ENCODE measurements at places on chromosomes 5 and 9.
A peak's percentile ranks its signal among the peaks of the same experiment; 100 is the strongest.

DNA sequence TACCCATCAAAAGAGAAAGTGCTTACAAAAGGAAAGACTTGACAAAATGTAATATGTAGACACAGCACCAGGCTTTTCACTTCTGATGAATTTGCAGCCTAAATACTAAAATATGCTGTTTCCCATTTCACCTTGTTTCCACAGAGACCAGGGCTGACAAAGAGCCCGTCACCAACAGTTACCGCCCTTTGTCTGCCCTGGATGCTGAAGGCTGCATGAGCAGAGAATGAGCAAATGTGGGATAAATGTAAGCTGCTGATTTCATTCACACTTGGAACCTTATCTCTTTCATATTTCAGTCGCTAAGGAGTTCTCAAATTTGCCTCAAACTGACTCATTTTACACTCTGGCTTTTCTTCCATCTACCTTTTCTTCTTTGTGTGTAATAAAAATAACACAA is 213.9 kb downstream of the TMEM167A start:
- peak; percentile 34 for DNase-seq

- no peak for DNase-seq
These were observed 212.1 kb downstream of the SLF1 start for GRCh38 chr5:94830520-94830919.

DNA sequence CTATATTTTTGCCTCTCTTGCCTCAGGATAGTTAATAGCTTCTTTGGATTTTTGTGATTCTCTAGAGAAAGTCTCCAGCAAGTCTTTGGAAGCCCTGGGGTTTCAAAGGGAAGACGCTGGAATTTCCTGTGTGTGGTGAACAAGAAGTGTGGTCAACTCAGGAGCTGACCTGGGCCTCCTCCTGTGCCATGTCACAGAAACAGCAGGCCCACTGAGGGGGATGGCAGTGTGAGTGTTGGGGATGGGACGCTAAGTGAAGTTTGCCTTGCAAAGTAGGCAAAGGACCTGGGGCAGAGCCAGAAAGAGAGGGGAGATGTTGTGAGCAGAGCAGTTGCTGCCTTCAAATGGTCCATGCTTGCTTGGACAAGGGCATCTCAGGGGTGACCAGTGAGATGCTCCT is 226.3 kb downstream of the DMRT2 start:
- no peak for DNase-seq

- no peak for DNase-seq
These were observed 22.2 kb downstream of the COL27A1 start for GRCh38 chr9:114177423-114178064.

- peak; percentile 14 for DNase-seq
These were observed 27.6 kb downstream of the ACTL7A start for GRCh38 chr9:108889649-108890067.

- no peak for DNase-seq
These were observed 53.4 kb downstream of the ROR2 start for GRCh38 chr9:91896513-91897121.

DNA sequence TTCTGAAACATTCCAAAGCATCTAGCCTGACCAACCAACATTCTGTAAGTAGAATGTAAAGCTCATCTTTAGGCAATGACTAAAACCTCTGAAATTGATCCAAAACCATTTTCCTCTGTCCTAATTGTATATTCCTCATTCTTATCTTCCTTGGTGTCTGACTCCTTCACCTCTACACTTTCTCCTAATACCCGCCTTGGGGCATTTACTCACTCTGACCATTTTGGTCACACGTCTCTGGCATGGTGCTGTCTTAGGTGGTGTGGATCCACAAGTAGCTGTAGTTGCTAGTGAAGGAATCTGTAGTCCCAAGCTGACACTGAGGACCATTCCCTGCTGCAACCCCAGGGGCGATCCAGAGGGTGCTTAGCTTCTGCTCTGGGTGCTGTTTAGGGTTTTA is 40.8 kb upstream of the LMNB1 start:
- no peak for DNase-seq

DNA sequence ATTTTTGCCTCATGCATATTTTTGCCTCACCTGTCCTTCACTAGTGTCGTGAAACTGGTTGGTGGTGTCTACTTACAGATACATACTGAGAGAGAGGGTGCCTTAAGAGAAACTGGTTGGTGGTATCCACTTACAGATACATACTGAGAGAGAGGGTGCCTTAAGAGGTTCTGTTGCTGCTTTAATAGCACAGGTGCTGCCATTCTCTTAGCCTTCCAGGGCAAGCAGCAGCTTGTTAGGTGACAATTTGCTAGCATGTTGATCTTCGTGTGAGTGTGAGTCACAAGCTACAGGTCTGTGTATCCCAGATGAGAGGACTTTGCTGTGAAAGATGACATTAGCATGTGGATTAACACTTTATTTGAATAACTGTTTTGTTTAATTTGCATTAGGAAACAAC is 1.4 kb downstream of the PTTG1 start:
- DNase-seq: no peak

DNA sequence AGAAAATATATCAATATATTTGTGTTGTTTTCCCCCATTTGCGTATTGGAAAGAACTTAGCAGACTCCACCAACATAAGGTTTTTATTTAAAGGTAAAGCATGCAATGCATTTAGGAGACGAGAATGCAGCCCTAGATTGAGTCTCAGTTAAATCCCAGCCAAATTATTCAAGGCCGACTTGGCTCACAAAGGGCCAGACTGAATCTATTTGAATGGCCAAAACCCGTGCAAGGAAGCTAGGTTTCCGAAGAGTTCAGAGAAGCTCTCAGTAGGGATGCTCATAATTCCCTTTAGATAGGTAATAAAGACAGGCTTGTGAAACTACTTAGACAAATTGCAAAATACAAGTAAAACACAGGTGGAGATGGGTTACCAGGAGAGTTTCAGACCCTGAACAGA is 520.3 kb downstream of the CDH9 start:
- peak; percentile 6 for DNase-seq

GRCh38 chr5:1116109-1116740 is 4.4 kb upstream of the SLC12A7 start:
- DNase-seq: no peak

DNA sequence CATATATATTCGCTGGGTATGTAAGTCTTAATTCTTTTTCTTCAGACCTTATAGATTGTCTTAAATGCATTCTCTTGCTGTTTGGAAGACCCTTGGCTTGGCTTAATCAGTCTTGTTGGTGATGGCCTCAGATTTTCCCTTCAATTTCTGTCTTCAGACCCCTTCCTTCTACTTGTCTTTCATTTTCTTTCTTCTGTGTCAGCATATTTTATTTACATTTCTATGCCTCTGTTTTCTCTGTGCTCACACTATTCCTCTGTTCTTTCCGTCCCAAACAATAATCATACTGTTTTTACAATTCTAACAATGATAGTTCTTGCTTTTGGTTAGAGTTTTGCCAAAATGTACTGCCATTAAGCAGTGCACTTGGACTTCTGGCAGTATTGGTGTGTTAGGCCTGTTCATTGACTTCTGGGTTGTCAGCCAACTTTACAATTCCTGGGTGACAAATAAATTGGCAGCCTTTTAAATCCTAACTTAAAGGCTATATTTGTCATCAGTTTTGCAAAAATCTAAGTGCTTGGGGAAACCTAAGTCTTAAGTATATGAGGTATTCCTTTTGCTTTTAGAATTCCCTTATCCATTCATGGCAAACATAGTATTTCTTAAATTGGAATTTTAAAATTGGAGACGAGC is 8.0 kb downstream of the SRFBP1 start:
- DNase-seq: no peak

DNA sequence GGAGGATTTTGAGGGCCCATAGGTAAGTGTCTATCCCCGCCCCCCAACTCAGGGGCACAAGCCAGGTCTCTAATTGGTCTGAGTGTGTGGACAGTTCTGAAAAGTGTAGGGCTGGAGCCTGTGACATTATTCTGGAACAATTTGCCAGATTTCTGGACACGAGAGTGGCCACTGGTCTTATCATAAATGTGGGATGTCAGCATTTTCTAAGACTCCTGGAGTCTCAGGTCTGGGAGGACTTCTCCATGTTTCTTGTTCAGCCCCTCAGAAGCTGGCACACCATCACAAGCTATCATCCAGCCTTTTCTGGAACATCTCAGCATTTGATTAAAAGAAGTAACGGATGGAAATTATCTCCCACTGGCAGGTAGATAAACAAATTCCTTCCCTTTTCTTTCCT is 141.4 kb downstream of the SEC61B start:
- DNase-seq: no peak

- no peak for DNase-seq
These were observed 20.0 kb downstream of the ERAP2 start for GRCh38 chr5:96896276-96896675.

- DNase-seq: no peak
These were observed 84.0 kb downstream of the GTF3C4 start for GRCh38 chr9:132754236-132754635.

DNA sequence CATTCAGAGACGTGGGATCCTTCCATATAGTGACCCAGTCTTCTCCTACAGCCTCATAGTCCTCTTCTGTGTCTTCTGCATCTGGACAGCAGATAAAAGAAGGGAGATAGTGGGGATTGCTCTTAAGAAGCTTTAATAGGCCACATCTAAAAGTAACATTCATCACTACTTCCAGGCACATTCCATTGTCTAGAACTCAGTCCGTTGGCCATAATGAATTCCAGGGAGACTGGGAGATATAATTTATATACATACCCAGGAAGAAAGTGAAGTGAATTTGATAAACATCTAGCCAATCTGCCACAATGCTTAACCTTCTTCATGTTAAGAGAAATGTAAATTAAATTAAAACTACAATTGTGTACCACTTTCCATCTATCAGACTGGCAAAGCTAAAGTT is 22.5 kb upstream of the GLIPR2 start:
- no peak for DNase-seq

DNA sequence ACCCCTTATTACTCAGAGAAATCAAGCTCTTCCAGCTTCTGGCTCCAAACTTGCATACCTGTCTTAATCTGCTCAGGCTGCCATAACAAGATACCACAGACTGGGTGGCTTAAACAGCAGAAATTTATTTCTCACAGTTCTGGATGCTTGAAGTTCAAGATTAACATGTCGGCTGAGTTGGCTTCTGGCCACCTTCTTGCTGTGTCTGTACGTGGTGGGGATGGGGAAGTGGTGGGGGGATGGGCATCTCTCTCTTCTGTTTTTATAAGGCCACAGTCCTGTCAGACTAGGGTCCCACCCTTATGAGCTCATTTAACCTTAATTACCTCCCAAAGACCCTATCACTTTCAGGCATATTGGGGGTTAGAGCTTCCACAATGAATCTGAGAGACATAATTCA is 140.5 kb downstream of the SV2C start:
- no peak for DNase-seq

DNA sequence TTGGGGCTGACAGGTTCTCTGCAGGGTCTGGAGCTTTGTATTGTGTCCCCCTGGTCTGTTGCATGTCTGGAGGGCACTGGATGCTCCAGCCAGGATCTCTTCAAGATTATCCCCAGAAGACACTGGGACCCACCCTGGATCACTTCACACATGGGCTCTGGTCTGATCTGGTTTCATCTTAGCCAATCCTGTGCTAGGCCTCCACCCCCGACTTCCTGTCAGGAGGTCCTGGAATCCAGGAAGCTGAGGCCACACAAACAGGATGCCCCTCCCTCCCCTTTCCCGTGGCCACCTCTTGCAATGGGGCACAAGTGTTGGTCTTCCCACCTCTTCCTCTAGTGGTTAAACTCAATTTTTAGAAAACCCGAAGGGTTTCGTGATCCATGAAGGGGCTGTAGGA is 242.6 kb upstream of the MVB12B start:
- no peak for DNase-seq

GRCh38 chr9:99133145-99133544 is 28.2 kb downstream of the TGFBR1 start:
- DNase-seq: no peak

DNA sequence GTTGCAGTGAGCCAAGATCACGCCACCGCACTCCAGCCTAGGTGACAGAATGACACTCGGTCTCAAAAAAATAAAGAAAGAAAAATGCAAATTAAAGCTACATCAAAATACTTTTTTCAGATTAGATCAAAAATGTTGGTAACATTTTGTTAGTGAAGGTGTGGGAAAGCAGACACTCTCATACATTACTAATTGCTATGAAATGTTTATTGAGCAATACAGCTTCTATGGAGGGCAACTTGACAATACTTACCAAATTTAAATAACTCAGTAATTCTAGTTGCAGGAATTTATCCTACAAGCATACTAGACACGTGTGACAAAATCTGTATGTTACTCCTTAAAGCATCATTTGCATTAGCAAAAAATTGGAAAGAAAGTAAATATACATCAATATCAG is 4.1 kb downstream of the TRIM23 start:
- DNase-seq: no peak

- DNase-seq: no peak
These were observed 1.8 kb downstream of the ARRDC3 start for GRCh38 chr5:91381239-91381773.

DNA sequence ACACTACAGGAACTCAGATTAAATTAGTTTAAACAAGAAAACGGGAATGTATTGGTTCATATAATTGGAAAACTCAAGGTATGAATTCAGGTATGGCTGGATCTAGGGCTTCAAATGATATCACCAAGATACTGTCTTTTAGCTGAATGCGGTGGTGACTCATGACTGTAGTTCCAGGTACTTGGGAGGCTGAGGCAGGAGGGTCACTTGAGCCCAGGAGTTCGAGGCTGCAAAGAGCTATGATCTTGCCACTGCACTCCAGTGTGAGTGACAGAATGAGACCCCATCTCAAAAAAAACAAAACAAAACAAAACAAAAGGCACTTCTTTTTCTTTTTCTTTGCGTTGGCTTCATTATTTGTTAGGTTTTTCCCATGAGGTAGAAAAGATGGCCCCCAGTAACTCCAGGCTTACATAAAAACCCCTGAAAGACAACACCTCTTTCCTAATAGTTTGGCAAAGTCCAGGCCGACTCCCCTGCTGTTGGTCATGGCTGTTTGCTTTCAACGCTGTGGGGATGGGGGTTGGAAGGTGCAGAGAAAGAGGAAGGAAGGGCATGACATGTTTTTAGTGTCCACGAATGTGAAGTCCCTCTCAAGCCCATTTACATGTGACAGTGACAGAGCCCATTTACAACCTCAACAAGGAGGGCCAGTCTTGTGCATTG is 39.8 kb upstream of the CRB2 start:
- no peak for DNase-seq

DNA sequence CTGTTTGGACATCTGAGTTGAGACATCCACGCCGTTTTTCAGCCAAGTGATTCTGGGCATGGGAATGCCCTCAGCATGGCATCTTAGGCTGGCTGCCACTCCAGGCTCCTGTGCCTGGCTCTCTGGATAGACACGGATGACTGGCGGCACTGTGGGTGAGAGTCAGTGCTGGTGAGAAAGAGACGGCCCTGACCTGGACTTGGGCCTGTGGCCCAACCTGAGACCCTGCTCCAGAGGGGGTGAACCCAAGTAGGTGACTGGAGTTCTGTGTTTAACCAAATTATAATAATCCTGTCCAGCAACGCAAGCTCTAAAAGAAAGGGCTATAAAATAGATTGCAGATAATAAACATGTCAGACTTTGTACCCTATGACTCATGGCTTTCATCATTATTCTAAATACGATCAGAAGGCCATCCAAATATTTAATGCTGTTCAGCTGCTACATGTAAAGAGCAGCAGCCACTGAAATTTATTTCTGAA is 173.9 kb downstream of the HSPA4 start:
- DNase-seq: no peak
